ENCODE measurements at places on chromosomes 7 and 10.

DNA sequence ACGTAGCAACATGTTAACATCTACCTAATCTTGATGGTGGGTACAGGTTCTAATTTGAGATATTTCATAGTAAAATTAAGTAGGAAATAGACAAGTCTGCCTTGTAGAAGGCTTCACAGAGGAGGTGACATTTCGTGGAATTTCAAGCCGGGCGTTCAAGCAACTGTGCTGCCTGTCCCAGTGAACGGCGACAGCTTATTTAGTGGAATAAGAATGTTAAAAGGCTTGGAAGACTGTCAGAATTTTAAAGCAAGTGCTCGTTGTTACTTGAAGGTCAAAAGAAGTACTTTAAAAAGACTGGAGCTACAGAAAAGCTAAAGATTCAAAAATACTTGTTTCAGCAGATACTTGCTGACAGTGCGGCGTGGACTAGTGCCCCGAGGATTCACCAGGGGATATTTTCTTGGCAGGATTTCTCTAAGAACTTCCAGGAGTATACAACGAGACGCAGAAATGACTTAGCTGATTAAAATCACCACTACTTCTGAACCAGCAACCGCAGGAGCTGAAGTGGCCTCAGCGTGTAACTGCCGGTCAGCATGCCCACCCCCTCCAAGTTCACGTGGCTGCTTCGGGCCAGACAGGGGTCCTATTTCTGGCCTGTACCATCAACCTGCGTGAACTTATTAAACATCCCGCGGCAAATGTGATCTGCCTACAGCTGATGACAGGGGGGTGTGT, 46.5 kb downstream of the CTBP2 start:
- DNase-seq = peak; percentile 61

- DNase-seq = no peak
Observed at GRCh38 chr10:481628-482027, 207.8 kb downstream of the DIP2C start.

DNA sequence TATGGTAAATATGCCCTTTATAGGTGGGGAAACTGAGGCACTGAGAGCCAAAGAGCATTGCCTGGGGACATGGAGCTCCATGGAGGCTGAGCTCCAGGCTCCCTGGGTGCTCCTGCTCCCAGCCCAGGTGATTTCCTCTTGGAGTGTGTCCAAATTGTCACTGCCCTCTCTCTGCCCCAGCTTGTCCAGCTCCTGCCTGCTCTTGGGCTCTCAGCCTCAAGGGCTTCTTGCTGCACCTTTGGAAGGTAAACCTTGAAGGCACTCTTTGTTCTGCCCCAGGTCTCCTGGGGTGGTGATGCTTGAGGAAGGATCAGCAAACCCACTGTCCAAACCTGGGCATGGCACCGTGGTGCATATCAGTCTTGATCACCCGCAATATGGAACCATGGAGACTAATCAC, 166.1 kb downstream of the RPS24 start:
- DNase-seq = no peak

GRCh38 chr10:59741583-59741982, 11.7 kb downstream of the MRLN start:
- DNase-seq = no peak

DNA sequence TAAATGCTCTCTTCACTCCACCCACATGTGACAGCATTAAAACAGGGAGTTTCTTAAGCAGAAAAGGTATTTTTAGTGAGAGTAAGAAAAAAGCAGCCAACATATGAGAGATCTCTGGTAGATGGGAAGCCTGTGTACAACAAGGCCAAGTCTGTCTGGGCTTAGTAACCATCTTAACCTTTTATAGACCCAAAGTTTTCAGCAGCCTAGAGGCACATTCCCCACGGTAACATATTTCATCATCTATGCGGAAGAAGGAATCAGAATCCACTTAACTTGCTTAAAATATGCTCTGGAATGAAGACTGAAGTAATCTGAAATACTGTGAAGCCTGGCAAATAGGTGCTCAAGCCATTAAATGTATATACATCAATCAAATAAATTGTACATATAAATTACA, 127.8 kb downstream of the RAPGEF5 start:
- DNase-seq = no peak

DNA sequence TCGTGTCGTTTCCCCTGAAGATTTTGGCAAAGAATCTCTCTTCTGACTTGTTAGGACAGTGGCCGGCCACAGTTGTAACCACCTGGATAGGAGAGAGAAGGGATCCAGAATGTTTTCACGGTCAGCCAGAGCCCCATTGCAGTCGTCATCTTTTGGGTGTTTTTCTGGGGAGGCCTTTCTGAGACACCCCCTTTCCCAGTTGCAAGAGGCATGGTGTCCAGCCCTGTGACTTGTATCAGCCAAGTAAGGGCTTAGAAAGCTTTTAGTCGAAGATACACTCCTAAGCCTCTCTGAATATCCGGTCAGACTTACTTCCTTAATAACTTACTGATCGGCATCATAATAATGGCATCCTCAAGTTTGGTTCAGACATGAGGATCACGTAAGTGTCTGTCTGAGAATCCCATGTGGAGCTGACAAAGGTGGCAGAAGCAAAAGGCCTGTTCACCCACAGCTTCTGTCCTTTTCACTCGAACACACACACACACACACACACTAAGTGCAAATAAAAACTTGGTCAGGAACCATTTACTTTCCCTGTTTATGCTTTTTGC, 435.7 kb upstream of the GALNT17 start:
- DNase-seq = peak; percentile 74

- no peak for DNase-seq
Observed at GRCh38 chr10:86663046-86663345, 5.3 kb upstream of the LDB3 start.

DNA sequence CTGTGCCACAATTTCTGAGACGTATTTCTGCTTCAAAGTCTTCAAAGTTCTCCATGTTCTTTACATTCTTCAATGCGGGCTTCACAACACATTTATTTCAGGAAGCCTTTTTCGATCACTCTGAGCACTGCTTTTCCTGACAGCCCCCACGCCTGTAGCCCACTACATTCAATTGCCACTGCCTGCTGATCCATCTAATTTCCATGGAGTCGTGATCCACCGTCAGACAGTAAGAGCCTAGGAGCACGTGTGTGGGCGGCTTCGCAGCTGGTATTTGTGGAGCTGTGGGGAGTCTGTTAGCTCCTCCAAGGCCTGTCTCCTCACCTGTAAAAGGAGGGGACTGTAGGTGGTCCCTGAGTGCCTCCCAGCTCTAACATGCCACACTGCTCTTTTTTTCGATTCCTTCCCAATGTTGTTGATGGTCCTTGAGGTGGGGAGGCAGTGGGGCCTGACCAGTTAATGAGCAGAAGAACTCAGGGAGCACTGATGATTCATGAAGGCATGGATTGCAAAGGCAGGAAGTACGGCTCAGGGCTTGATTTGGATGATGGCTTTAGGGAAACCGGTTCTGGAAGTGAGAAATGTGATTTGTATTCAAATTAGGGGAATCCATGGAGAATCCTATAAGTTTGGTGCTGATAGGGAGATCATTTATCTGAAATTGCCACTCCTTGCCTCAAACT, 401.1 kb upstream of the PODXL start:
- no peak for DNase-seq

GRCh38 chr7:31825576-31825975, 138.6 kb downstream of the PPP1R17 start:
- no peak for DNase-seq

DNA sequence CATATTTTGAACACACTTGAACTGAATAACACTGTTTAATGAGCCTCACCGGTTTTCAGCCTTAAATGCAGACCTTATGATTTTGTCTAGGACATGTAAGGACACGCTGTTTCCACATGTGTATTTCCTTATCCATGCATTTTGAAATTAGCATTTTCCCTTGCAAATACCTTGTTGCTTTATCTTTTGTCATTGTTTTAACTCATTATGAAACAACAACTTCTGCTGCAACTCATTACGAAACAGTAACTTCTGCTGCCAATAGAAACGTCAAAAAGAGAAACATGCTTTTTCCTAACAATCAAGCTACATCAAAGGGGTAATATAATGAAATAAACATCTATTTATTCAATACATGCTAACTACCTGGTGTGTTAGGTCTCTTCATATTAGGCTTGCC, 322.0 kb downstream of the AGMO start:
- no peak for DNase-seq

GRCh38 chr7:159104188-159104920, 40.3 kb downstream of the VIPR2 start:
- no peak for DNase-seq

DNA sequence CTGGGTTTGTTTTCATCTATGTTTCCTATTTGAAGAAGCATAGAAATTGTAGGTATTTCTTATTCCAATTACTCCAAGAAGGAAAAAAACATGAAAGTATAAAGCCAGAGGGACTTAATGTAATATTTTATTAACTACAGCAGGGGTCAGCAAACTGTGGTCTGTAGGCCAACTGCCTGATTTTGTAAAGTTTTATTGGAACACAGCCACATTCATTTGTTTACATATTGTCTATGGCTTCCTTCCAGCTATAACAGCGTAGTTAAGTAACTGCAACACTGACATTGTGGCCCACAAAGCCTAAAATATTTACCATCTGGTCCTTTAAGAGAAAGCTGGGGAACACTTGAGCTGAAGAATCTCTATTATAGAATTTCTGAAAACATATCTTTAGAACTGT, 306.2 kb downstream of the BICC1 start:
- DNase-seq = peak; percentile 42

- peak; percentile 29 for DNase-seq
Observed at GRCh38 chr10:4383651-4384098, 442.3 kb upstream of the AKR1E2 start.

GRCh38 chr7:13028036-13028824, 340.8 kb downstream of the ARL4A start:
- peak; percentile 9 for DNase-seq

- no peak for DNase-seq
Observed at GRCh38 chr10:17644485-17644943, 563 bp downstream of the STAM start.

DNA sequence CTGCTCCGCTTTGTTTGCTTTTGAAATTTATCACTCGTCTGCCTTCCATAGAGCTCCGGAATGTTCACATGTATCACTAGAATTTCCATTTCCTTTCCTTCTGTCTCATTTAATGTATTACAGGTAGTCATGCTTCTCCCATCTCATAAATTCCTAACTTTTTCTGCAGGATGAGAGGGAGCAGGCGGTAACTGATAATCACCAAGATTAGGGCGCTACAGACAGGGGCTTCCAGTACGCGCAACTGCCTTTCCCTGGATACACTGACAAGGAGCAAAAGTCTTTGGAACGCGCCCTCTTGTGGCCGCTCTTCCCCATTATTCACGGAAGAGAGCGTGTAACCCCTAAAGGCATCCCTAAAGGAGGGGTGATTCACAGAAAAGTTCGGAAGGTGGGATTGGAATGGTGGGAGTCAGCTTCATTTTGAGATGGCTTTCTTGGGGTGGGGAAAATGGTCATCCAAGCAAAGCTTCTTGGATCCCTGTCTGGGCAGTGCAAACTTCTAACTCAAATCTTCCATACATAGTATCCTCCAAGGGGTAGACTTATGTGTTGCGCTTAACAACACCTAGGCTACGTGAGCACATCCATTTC, 6.5 kb downstream of the INHBA start:
- peak; percentile 93 for DNase-seq

DNA sequence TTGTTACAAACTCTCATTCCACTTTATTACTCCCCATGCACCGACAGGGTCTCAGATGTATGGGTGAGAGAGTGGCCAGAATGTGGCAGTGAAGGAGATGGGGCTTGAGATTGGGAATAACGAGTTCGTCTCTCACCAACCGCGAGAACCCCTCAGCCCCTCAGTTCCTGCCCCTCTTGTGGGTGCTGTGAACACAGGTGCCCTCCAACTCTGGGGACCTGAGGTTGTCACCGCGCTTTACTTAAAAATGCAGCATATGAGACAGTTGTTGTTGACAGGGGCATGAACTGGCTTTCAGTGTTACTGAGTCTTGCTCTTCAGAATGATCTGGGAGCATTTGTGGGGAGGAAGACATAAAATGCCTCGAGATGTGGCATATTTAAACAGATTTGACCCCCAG, 290.0 kb downstream of the WDR37 start:
- no peak for DNase-seq

DNA sequence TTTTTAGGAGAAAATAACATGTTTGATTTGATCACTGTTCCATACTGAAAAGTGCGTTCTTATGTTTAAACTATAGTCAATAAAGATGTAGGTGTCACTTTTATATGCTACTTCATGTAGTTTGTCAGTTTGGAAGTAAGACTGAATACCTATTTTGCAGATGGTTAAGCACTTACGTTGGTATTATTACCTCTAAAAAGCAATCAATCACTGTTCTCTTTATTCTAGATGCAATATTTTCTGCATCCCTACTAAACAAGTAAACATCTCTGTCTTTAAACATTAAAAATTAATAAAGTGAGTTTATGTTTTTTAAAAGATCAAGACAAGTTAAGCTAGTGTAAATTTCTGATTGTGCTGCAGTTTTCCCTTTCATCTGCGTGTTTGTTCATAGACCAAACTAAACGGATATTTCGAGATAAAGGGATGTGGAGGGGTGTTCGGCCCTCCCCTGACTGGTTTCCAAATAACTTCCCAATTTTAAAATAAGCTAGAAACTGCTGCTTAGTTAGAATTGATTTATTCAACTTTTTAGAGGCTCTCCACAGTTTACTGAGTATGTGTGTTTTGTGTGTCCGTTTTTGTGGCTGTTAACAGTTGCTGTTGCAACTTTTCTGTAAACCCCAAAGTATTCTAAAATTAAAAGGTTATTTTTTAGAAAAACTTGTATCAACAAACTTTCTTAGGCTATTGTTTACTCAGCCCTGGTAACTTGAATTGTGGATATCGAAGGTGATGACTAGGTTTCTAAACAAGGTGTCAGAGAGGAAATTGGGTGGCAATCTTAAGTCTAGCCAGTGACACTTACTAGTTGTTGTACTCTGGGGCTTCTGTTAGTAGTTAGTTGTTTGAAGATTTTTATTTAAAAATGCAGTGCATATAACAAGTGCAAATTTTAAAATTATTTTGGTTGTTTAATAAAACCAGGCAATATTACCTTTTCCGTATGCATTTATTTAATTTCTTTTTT, 974 bp downstream of the KIF11 start:
- DNase-seq = no peak

DNA sequence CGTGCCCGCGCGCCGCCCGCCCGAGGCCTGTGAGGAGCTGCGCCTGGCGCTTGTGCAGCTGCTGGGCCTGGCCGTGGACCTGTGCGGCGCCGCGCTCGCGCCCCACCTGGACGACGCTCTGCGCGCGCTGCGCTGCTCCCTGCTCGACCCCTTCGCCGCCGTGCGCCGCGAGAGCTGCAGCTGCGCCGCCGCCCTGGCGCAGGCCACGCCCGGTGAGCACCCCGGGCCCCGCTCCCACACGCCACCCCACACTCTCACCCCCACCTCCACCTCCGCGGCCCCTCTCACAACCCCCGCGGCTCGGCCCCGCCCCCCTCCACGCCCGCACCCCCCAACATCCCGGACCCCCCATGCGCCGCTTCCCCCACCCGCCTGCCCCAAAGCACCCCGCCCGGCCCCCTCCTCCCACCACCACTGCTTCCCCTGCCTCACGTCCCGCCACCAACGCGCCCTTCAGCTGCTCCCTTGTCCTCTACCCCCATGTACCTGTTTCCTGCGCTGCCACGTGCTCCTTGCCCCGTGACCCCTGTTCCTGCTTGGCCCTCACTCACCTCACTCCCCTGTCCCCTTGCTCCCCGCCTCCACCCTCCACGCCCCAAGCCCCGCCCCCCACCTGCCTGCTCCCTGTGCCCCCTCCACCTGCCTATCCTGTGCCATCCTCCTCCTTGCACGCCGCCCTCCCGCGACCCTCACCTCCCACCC, at the start of gene PRKAR1B:
Gene PRKAR1B (minus strand): TSS at position 178 of the 702 bp plus-strand sequence. CDS start 15,776 bp downstream, outside the sequence.
- DNase-seq = no peak
